NCI-H2081 treated with DMSO at 0.1 percent for 48 hours (cell line): ENCODE measurements at places on chromosomes 4 and X.
A peak's percentile ranks its signal among the peaks of the same experiment; 100 is the strongest.

- no peak for DNase-seq
Observed at GRCh38 chr4:80151981-80152380, 45.3 kb upstream of the PRDM8 start.

DNA sequence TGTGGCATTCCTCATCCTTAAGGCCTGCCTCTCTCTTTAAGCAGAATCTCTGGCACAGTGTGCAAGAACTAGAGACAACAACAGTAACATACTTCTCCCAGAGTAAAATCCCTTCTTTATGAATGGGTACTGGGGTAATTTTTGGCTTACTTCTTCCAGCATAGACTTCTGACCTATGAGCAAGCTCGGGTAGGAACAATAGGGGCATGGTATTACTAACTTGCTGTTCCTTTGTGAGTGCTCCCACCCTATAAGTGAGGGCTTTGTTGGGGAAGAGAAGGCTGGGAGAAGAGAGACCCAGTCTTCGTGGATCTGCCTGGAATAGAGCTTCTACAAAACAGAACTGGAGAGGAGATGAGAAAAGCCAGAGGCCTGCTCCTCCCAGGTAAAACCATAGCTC lies 30.2 kb downstream of the CLDN2 start:
- no peak for DNase-seq

DNA sequence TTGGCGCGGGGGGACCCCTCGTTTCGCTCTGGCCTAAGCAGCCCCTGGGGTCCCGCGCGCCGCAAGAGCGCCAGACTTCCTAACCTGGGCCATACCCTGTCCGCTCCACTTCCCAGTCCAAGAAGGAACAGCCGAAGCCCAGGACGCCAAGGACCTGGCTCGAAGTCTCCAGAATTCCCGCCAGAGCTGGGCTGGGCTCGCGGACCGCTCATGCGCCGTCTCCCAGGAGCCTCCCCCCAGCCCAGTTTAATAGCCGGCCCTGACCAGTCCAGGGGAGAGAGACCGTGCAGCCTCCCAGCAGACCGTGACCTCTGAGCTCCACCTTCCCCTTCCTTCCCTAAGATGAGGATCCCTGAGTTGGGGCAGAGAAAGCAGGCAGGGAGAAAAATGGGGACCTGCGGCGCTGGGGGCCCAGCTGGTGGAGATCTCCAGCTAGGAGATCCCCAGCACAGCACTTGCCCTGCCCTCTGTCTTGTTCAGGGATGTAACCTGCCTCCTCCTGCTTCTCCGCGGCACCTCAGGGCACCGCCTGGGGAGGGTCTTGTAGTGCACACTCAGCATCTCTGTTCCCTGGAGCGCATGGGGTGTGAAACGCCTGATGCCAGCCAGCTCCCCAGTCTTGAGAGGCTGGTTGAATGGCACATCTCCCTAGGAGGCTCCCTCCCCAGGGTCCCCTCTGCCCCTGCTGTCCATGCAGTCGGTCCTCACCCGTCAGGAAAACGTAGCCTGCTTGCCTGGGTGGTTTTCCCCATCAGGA lies 1.2 kb upstream of the LETM1 start:
- no peak for DNase-seq

DNA sequence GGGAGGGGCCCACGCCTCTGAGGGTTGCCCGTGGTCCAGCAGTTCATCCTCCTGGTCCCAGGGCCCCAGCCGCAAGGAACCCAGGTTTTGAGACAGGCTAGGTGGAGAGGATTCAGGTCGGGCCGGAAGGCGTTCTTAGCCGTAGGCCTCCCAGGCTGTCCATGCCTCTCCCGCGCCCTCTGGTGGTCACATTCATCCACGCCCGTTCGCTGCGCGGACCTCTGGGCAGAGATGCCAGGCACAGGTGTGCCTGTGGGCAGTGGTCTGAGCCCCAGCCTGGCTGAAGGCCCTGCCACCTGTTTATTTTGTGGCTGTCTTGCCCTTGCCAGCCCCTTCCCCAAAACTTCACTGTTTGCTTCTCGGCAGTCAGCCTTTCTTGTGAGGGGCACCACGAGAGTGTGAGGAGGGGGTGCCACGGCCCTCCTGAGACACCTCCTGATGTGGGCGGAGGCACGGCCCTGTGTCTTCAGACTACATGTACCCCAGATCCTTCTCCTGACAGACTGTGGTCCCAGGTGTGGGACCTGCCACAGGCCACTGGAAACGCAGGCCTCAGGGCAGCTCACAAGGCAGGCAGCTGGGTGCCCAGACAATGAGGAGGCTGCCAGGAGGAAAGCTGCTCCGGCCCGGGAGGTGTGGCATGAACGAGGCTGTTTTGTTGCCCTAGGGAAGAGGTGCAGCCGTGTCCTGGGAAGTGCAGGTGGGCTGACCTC lies 5.0 kb downstream of the UVSSA start:
- DNase-seq = no peak

DNA sequence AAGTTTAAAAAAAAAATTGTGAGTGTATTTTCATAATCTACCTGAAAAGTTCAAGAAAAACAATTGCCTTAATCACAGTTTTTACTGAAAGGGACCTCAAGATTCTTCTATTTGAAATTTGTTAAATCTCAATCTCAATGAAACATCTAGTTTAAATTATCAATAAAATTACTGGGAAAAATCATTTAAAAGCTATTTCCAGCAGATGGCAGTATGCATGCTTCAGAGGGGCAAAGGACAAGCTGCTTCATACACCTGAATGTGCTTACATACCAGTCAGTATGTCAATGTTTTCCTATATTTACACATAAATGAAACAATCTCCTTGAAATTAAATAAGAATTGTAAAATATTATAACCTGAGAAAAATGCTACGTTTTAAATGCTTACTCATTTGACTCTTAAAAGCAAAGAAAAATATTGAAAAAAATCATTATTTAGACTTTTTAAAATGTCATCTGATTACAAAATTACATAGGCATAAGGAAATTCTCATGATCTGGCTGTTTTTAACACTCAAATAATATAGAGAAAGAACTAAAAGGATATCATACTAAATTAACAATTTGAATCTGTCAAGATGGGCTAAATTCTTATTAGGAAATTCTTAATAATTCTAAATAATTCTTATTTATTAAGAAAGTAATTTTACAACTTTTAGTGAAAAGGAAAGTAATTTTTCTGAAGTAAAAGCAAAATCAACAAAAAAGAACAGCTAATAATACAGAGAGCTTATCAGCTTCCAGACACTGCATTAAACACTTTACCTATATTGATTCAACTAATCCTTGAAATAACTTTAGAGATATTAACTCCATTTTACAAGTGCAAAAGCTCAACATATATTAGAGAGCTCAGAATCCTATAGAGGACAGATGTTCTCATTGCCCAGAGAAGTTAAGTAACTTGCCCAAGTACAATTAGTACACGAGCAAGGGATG lies 242.1 kb downstream of the ADAMTS3 start:
- DNase-seq = peak; percentile 7

GRCh38 chr4:35124106-35124505 lies 1120.2 kb downstream of the ARAP2 start:
- DNase-seq = no peak

DNA sequence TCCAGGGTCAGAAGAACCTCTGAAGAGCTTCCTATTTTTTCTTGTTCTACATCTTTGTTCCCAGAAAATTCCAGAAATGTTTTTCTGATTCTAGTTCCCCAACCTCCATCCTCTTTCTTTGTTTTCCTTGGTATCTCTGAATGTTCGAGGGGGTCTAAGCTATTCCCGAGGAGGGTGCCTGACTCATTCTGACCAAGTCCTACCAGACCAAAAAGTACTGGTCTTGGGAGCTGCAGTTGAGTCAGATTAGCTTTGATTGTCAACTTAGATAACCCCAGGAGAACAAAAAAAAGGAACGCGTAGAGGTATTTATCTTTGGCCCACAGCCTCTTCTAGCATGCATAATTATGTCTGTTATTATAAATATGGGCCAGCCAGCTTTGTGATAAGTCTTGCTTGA lies 12.1 kb upstream of the TENM3 start:
- DNase-seq = no peak

DNA sequence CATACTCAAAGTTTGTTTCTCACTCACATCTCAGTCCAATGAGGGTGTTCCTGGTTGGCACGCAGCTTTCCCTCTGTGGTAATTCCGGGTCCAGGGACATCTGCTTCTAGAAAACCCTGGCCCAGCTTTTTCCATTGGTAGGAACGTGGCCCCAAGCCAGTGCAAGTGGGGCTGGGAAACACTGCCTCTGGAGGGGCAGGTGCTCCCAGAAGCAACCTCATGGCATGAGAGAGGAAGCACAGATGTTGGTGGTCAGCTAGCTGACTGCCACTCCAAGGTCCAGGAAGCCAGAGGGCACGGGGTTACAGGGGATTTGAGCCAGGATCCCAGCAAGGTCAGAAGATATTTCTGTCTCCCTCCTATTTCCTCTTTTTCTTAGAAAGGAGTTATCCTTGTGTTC lies 47.5 kb downstream of the DCTD start:
- DNase-seq = no peak

GRCh38 chr4:37715889-37716402 lies 29.8 kb upstream of the RELL1 start:
- no peak for DNase-seq

GRCh38 chr4:115366390-115366789 lies 253.0 kb upstream of the NDST4 start:
- no peak for DNase-seq
